Activated T-cell treated with anti-CD3 and anti-CD28 coated beads for 48 hours (primary cell): ENCODE measurements at places on chromosomes 2 and 18.

DNA sequence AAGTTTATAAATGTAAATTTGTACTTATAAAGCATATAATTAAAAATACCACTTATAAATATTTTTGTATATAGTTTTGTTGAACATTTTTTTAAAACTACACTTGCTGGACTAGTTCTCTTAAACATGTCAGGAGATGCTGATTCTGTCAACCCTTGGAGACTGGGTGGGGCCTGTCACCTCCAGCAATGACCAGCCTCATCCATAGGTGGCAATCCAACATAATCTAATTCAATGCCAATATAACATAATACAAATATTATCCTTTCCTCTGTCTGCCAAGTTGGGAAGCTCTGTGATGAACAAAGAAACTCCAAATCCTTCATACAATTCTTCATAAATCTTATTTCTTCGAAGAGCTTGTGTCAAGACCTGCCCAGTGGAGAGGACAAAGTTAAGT lies 140.4 kb downstream of the RBMS1 start:
- no peak for DNase-seq

- DNase-seq = no peak
These were observed 37.5 kb upstream of the SERPINB2 start for GRCh38 chr18:63850020-63850419.

DNA sequence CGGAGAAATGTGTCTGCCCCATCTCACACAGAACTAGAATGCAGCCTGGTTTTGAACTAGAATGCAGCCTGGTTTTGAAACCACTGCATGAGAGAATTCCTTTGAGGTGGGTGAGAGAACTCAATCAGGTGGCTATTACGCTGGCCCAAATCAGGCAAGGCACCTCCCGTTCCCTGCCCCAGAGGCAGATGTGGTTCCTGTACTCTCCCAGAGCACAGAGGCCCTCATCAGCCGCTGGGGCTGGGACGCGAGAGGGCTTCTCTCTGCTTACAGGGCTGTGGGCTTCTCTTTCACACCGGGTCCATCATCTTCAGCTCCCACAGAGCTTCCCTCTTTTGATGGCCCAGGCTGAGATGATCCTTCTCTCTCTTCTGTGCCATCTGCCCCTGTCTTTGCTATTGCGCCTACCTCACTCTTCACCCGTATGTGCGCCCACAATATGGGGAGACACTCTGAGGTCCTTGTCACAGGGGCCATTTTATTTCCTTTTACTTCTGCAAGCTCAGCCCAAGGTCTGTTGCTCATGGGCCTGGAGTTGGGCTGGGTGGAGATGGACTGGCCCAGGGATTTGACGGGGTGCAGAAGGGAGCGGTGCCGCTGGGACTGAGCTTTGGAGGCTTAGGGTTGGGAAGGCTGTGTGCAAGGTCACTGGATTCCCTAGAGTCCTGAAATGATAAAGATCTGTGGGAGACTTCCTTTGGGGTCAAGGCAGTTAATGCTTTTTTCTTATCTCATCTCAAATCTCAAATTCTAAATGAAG lies 84.4 kb upstream of the HS6ST1 start:
- DNase-seq = no peak

- no peak for DNase-seq
These were observed 3.7 kb upstream of the ALPK2 start for GRCh38 chr18:58632552-58632951.

GRCh38 chr2:206982360-206982955 lies 43.1 kb downstream of the CPO start:
- no peak for DNase-seq

- DNase-seq = no peak
These were observed 594.6 kb downstream of the ADCYAP1 start for GRCh38 chr18:1499265-1499664.

- DNase-seq = no peak
These were observed 16.6 kb downstream of the CYTIP start for GRCh38 chr2:157427003-157427921.

- no peak for DNase-seq
These were observed 220.3 kb upstream of the SKOR2 start for GRCh38 chr18:47471784-47472183.

DNA sequence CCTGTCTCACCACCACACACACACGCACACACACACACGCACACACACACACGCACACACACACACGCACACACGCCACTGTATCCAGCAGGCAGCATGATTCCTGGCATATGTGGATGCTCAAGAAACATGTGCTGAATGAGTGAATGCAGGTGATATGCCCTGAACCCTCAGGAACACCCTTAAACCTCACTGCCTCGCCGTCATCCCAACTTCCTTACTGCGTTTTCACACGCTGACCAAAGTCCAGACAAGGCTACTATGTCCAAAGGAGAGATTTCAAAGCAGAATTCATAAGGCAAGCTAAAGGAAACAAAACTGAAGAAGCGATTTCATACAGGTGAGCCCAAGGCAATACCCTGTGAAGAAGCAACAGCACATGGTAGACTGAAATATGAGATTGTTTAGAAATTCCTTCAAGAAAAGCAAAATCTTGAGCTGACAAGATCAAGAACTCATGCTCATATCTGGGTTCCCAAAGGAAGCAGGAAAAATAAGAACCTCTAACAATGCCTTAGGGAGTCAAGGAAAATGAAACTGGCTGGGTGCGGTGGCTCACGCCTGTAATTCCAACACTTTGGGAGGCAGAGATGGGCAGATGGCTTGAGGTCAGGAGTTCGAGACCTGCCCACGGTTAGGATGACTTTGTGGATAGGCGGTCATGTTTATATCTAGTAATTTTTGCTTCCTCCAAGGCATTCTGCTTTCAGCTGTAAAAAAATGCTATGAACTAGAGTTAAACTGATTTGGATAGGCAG lies 69.1 kb downstream of the TNFRSF11A start:
- no peak for DNase-seq

DNA sequence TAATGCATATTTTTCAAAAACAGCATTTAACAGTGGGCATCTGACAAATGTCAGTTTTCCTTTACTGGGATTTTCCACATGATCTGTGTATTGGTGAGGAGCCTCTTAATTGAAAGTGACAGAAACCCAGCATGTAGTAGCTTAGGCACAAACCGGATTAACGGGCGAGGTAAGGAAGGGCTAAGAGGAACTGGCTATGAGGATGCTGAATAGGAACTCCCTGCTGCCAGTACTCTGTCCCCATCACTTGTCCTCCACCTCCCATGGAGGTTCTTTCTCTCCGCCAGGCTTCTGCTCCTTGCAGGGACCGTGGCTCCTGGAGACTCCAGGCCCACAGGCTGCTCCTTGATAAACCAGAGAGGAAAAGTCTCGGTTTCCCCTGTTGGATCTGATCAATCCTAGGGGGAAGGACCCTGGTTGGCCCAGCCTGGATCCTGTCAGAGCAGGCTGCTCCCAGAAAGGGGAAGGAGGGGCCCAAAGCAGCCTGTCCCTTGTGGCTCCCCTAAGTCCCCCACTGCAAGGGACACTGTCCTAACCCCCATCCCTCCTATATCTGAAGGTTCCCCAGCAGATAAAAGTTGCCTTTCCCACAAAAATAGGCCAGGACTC lies 10.3 kb downstream of the TEX44 start:
- DNase-seq = no peak

DNA sequence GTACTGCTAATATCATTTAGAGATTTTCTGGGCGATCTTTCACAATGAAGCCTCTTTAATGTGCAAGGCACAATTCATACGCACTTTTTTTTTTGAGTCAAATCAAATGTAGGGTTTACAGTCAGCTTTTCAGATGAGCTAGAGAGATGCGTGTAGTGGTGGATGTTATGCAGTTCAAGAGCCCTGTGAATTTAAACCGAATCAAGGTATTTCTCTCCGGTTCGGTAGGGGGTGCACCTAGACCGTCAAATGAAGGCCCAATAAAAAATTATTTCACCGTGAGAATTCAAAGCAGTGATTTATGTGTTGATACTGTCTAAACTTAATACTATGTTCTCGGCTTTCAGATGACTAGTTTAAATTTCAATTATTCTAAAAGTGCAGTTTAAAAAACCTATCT lies 1.1 kb downstream of the PTH2R start:
- DNase-seq = no peak

DNA sequence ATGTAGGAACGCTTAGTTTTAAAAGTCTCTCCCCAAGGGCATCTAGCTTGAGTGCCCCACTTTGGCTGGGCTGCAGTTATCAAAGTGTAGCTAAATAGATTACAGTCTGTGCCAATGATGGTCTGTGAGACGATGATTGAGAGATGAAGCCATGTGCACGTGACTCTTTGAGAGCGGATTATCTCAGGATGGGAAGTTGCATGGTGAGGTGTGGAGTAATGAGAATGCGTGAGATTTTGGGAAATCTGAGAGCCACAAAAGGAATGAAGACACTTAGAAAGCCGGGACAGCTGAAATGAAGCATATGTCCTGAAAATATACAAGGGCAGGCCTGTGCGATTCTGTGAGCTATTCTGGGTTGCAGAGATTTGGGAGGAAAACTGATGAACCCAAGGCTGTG lies 370.0 kb downstream of the TGIF1 start:
- DNase-seq = no peak

- no peak for DNase-seq
These were observed 113.0 kb downstream of the CRIM1 start for GRCh38 chr2:36468463-36469105.

DNA sequence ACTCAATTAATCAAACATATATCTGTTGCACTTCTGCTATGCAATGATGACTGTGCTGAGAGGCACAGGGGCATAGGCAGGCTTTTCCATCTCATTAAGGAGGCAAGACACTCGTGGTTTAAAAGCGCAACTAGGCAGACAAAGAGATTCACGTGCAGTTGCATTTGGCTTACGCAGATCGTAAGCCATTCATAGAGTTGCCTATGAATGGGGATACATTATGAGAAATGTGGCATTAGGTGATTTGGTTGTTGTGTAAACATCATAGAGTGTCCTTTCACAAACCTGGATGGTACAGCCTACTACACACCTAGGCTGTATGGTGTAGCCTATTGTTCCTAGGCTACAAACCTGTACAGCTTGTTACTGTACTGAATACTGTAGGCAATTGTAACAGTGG lies 284.7 kb downstream of the DCC start:
- DNase-seq = no peak

DNA sequence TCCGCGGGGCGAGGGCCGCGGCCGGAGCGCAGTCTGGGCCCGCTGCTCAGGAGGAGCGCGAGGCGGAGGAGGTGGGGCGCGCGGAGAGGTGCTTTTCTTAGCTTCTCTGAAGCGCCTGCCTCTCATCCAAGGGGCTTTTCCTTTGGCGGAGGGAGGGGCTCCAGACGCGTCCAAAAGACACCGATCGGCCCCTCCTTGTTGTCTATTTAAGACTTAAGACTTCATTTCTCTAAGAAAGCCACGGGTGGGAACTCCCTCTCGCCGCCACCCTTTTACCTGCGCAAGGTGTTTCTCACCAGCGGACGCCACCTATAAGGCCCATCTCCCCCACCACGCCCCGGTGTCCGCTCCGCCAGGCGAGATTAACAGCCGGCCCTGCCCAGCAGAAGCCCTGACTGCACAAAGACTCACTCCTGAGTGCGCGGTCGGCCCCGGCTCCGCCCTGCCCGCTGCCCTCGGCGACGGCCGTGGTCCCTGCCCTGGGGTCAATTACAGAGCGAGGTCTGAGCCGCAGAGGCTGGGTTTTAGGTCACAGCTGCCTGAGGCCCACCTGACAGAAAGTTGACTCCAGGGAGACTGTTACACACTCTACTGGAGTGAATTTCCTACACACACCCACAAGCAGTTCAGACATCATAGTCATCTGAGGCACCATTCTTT lies at the start of gene DSC2:
DSC2 (minus strand) TSS at position 397 of the 660 bp plus-strand sequence. CDS start 450 bp downstream, outside the sequence.
- no peak for DNase-seq

DNA sequence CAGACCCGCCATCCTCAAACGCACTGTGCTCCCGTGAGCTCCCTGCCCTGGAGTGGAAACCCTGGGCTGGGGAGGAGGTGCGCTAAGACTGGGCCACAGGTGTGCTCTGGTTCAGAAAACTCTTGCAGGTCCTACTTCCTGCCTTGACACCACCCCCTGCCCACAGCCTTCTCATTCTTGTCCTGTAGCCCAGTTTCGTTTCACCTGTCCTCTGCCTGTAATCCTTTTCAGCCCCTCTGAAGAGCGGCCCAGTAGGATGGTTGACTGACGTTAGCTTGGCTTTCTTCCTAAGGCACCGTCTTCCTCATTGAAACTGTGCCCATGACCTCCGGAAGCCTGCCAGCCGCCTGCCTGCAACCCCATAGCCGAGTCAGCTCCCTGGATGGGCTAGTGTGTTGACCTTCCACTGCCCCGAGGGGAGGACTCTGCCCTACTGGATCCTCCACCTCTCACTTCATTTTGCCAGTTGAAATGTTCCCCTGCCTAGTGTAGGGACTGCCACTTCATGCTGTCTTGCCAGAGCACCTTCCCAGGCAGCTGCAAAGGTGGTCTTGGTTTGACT lies 116.9 kb downstream of the AGAP1 start:
- no peak for DNase-seq

DNA sequence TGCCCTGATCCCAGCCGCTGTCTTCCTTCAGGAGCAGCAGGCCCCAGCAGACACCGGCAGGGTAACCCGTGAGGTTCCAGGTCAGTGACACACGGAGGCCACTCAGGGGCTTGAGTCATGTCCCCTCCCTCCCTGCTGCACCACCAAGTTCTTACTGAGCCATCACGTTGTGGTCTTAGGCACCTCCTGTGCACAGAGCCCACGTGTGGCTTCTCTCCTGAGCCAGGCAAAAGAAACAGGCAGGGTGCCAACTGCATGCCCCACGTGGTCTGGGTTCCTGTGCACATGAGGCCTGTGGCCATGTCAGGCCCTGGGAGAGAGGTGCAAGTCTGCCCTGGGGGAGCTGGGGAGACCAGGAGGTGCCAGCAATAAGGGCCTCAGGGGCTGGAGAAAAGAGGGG lies 264.8 kb downstream of the KLHL29 start:
- DNase-seq = peak; percentile 2

- DNase-seq = no peak
These were observed 457.2 kb upstream of the MEX3C start for GRCh38 chr18:51654488-51655326.

DNA sequence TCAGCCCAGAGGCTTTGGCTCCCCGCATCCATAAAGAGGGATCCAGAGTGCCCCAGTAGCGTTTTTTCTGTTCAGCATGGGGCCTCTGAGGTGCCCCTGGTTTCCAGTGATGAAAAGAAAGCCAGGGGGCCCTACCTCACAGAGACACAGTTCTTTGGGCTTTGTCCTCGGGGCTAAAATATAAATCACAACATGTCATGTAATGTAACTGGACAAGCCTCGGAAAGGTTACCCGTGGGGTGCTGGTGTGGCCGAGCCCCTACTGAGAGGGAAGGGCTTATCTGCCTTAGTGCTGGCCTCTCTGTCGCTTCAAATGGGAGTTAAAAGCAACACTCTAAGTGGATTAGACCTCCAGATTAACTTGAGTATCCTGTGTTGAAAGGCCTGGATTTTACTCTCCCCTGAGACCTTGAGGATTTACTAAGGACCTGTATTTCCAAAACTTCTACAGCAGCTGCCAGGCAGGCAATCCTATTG lies 251.6 kb upstream of the APCDD1 start:
- no peak for DNase-seq
